ENCODE measurements at places on chromosomes 12 and 14. TPM values are rescaled to one million over a fixed set of nuclear protein-coding genes. Genes with fewer than 3 reads are reported as not detected.

- no peak for DNase-seq
Observed at GRCh38 chr12:22919883-22920282, 294.9 kb downstream of the ETNK1 start.

DNA sequence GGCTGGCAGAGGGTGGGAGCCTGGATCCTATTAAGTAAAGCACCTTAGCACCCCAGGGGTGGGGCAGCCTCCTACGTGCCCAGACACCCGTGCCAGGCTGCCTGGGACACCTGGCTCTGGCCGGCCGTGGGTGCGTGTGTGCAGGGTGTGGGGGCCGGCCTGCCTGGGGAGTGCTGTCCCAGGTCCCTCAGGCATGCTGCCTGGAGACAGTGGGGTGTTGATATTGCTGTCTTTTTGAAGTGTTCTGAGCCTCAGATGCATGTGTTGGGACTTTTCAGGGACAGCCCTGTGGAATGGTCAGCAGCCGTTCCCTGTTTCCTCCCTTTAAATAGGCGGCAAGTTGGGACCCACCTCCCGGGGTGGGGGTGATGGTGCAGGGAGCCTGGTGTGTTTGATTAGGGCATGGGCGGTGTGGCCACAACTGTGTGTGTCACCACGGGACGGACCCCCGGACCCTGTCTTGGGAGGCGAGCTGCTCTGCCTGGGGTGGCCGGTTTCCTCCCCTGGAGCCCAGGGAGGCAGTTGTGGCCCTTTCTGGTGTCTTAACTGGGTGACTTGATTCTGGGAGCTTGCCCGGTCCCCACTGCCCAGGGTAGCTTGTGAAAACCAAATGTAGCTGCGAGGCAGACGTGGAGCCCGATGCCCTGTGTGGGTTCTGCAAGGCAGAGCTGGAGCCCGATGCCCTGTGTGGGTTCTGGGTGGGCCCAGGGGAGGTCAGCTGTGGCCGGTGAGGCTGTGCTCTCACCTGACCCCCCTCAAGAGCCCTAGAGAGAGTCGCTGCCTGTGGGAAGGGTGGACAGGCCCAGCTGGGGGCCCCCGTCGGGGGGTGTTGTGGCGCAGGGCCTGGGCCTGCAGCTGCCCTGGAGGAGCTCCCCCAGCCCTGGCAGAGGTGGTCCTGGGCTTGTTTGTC is 8.2 kb downstream of the ULK1 start:
- DNase-seq = no peak

- DNase-seq = no peak
Observed at GRCh38 chr12:66066137-66066928, 64.2 kb downstream of the LLPH start.

DNA sequence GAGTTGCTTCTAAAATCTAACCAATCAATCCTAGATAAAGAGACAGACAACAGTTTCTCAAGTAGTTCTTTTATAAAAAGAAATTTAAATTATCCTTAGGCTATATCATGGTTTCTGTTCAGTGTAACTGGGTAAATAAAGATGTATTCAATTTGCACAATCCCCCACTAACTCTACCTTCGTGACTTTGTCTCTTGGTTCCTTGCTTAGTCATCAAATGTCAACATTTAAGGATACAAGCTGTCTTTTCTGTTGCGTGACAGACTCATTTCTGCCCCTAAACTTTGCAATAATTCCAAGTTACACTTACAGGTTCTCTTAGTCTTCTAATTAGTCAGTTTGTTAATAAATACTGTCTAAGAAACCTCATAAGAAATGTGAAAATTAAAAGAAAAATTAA is 50.6 kb downstream of the SCAF11 start:
- DNase-seq = no peak

DNA sequence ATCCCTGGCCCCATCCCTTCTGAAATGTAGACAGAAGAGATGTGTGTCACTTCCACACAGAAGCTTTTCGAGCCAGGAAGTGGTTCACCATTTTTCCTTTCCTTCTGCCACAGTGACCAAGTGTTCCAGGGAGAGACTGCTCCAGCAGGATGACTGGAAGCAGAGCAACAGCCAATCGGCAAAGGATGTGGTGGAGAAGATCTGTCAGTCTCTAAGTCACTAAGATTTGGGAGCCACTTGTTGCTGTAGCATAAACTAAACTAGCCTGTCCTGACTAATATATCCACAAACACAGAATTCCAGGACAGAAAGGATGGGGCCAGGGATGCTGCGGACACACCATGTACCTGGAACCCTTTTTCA is 42.9 kb downstream of the DUSP6 start:
- DNase-seq = no peak

- no peak for DNase-seq
Observed at GRCh38 chr14:69328317-69328716, 68.4 kb downstream of the GALNT16 start.

GRCh38 chr14:101475456-101476257 is 85.6 kb upstream of the DIO3 start:
- no peak for DNase-seq

GRCh38 chr12:51818566-51819300 is 29.8 kb downstream of the FIGNL2 start:
- DNase-seq = no peak

- no peak for DNase-seq
Observed at GRCh38 chr12:110039085-110039807, 9.1 kb downstream of the C12orf76 start.

SLC25A21 gene
- total RNA-seq = 1.7 TPM

ETV6 gene
- 27.9 TPM for total RNA-seq

DNA sequence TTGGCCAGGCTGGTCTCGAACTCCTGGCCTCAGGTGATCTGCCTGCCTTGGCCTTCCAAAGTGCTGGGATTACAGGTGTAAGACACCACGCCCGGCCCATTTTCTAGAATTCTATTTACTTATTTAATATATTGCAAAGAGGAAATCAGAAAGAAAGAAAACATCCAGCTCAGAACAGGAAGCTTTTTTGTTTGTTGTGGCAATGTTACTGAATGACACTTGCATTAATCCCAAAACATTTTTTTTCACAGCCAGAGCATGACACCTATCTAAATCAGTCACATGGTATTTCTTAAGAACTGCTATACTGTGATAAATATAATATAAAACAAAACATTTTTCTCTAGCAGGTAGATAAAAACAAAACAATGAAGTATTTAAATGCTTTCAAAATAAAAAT is 12.6 kb downstream of the CFL2 start:
- DNase-seq = no peak

DNA sequence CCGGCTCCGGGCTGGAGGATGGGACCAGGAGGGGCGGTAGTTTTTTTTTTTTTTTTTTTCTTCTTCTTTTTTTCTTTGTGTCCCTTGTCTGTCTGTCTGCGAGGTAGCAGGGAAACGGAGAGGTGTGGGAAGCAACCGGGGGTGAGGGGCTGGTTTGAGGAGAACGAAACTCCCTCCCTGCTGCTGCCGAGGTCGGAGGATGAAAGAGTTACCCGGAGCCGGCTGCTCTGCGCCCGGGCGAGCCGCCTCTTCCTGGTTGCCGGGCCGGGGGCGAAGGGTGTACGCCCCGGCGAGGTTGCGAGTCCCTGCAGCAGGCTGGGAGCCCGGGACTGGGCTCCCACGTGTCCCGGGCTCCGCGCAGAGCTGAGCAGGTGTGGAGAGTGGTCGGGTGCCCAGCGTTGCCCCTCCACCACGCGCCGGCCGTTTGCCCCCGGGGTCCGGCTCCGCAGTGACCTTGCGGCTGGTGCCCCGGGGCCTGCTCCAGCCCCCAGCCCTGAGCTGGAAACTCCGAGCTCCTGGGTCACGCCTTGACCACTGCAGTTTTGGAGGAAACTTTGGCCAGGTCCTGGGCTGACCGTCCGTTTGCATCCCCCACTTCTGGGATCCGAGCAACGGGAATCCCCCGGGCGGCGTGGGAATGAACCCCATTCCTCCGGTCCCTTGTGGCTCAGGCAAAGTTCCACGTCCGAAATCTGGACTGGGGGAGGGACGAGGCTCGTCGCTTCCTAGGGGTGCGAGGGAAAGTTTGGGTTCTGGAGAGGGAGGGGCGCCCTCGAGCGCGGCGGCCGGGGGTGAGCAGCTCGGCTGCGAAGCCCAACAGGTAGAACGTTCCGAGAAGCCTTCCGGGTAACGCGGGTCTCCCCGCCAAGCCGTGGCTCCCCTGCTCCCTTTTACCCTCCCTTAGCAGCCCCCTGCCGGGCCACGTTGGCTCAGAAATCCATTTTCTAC is 1.3 kb downstream of the CHST11 start:
- no peak for DNase-seq

- no peak for DNase-seq
Observed at GRCh38 chr12:46005151-46005797, 14.9 kb upstream of the SCAF11 start.

DNA sequence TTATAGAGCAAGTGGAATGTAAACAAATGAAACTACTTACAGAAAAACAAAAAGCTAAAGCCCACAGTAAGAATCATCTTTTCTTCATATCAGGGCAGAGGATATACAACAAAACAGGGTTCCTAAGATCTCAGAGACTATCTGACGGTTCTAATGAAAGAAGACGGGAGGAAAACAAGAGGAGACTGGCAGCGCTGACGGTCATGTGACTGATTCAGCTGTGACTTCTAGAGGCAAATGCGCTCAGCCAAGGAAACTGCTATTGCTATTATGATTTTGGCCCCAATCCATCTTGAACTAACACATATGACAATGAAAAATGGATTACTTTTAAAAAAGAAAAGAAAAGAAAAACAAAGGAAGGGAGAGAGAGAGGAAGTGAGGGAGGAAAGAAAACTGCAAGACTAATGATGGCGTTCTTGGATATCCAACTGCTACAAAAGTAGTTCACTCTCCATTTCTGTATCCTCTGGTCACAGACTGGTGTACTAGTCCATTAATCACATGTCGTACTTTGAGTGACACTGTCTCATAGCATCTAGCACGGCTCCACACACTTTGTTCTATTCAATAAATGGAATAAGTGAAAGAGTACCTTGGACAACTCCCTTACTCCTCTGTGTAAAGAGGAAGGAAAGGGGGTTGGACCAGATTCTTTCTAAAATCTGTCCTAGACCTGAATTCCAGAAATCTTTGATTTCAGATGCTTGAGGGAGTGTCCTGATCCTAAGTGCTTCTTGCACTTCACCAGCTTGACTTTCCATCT is 119.3 kb downstream of the DAD1 start:
- no peak for DNase-seq

DNA sequence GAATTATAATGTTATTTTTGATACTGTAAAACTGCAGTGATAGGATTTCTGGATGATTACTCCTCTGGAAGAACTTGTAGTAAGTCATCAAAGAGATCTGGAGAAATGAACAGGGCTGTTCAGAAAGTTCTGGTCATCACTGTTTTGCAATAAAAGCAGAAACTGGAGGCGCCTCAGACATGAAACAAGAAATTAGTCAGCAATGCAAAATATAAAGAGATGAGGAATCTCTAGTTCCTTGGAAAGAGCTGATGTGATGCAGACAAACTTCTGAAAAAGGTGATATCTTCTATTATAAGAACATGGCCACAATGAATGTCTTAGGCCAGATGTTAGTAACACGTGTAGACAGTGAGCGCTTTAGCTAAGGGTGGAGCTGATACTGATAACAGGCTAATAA is 9.5 kb downstream of the ACIN1 start:
- DNase-seq = no peak

DNA sequence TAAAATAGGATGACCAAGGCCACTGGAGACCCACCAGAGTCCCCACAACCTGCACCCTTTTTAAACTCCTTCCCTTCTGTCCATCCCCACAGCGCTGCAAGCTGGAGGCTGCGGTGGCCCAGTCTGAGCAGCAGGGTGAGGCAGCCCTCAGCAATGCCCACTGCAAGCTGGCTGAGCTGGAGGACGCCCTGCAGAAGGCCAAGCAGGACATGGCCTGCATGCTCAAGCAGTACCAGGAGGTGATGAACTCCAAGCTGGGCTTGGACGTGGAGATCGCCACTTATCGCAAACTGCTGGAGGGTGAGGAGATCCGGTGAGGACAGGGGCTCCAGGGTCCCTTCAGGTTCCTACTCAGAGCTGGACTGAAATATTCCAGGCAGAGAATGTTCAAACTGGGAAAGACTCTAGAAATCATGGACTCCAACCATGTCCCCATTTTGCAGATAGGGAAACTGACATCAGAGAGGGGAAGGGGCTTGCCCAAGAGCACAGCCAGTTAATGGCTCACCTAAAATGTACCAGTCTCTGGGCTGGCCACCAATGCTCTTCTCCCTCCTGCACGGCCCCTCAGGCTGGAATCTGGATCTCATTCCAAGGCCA is 17.2 kb downstream of the KRT85 start:
- DNase-seq = no peak

MYG1 gene
- 41.4 TPM for total RNA-seq

- DNase-seq = no peak
Observed at GRCh38 chr12:93634416-93634815, 42.8 kb upstream of the CRADD start.

CLEC6A gene
- not detected for total RNA-seq

ART4 gene
- 0.29 TPM for total RNA-seq

DNA sequence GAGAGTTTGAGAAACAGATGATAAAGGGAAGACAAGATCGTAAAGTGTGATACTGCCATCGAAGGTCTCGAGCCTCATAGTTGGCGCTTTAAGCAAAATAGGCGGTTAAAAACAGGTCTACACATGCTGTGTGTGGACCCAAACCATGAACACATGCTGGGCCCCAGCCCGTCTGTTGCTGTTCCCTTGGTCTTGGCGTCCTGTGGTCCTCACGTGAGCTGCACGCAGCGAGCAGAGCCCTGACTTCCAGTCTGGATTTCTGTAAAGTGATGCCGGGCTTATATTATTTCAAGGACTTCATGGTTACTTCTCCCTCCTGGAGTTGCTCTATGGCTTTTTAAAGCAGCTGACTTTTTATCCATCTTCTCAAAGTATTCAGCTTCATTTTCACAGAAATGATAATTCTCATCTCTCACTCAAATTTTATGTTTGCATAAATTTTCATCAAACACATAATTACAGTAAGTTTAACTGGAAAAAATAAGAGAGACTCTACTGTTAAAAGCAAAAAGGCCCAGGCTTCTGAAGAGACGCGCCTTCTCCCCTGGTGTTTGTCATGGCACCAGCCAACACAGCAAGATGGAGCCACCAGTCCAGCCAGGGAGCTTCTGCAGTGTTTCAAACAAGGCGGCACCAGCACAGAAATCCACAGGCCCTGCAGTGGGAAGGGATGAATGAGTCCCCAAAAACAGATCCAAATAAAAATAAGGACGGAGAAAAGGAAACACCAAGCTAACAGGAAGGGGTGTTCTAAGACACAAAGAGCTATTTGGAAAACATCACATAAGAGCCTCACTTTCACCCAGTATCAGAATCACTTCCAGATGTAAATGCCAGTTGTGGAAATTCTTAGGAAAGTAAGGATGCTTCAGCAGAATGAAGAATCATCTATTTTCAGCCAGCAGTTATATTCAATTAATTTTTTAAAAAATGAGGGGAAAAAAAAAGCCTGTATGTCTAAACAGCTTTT is 24.9 kb downstream of the SFSWAP start:
- no peak for DNase-seq

DNA sequence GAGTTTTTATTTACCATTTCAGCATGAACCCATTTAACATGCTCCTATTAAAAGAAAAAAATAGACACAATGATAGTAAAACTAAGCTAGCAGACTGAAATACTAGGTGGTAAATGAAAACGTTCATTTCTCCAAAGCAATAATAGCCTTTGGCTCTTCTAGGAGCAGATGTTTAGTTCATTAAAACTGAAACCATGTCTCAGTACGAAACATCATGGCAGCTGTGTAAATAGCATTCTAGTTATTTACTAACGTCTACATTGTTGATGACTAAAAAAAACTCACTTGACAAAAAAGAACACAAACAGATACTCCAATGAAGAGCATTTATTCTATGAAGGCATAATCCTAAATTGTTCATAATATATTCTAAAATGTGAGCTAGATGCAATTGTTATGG is 17.9 kb downstream of the RECQL start:
- no peak for DNase-seq

GRCh38 chr14:58680698-58681097 is 42.9 kb downstream of the DACT1 start:
- DNase-seq = no peak
